ENCODE measurements at places on chromosomes 1 and 21. TPM values are rescaled to one million over a fixed set of nuclear protein-coding genes. Genes with fewer than 3 reads are reported as not detected.

NOS1AP gene
- not detected for total RNA-seq

GPR89A gene
- total RNA-seq = 30.0 TPM

DRAXIN gene
- total RNA-seq = 0.17 TPM

MIXL1 gene
- total RNA-seq = not detected

TRAF5 gene
- total RNA-seq = 95.1 TPM

MSH4 gene
- total RNA-seq = 0.80 TPM

EPHA8 gene
- total RNA-seq = not detected

AMPD1 gene
- not detected for total RNA-seq

CD1B gene
- not detected for total RNA-seq

CELA3A gene
- not detected for total RNA-seq

All from CD4-positive, alpha-beta memory T cell (primary cell).